Gastrocnemius medialis (tissue), 4 donors: ENCODE measurements at places on chromosomes 4 and X. TPM values are rescaled to one million over a fixed set of nuclear protein-coding genes. Genes with fewer than 3 reads are reported as not detected.

SAP30 gene
- total RNA-seq, result 17.8 TPM

HEPH gene
- total RNA-seq, result 1.2 TPM

DCAF4L1 gene
- 0.36 TPM for total RNA-seq

GPC3 gene
- total RNA-seq, result 1.4 TPM

ZDHHC9 gene
- 13.9 TPM for total RNA-seq

TREX2 gene
- 0.18 TPM for total RNA-seq

TCP11X1 gene
- total RNA-seq, result not detected

CXCL3 gene
- 0.84 TPM for total RNA-seq

P2RY4 gene
- total RNA-seq, result not detected

HSFX4 gene
- not detected for total RNA-seq

UGT2B7 gene
- total RNA-seq, result not detected

PNCK gene
- 1.6 TPM for total RNA-seq

AADAT gene
- 0.92 TPM for total RNA-seq

TEX13D gene
- total RNA-seq, result not detected

PNMA6F gene
- not detected for total RNA-seq

COL25A1 gene
- total RNA-seq, result 0.27 TPM

C4orf36 gene
- total RNA-seq, result not detected

ARHGEF38 gene
- total RNA-seq, result not detected

SAGE1 gene
- total RNA-seq, result not detected

EDNRA gene
- 8.4 TPM for total RNA-seq

GPR173 gene
- not detected for total RNA-seq

RNF212 gene
- total RNA-seq, result not detected

MAGEB17 gene
- total RNA-seq, result not detected

CT45A3 gene
- total RNA-seq, result not detected

CABS1 gene
- total RNA-seq, result not detected

NXF2B gene
- total RNA-seq, result not detected
